ENCODE measurements at places on chromosomes 4 and X.

GRCh38 chrX:21645431-21645830, 12.7 kb downstream of the KLHL34 start:
- H3K27ac ChIP-seq = no peak overlapping the region
- H3K4me1 ChIP-seq = no peaks in the 10 kb centered on the region
- H3K27me3 ChIP-seq = no peaks in the 10 kb centered on the region
- no peak for DNase-seq

GRCh38 chrX:123927845-123928244, 33.7 kb upstream of the STAG2 start:
- no peaks in the 10 kb centered on the region for H3K27me3 ChIP-seq
- DNase-seq = no peak
- H3K27ac ChIP-seq = no peak overlapping the region
- H3K4me3 ChIP-seq = no peak overlapping the region

GRCh38 chrX:37685381-37686359, at the start of gene XK:
Gene XK (plus strand): TSS chrX:37685791. CDS start chrX:37685962, 171 bp downstream.
- no peak within 1 kb of the TSS for H3K27ac ChIP-seq
- H3K36me3 ChIP-seq = no peaks in the 10 kb centered on the region
- peak within 1 kb of the TSS; percentile 57 for H3K4me3 ChIP-seq
- DNase-seq = peak; percentile 58
- no peaks in the 10 kb centered on the region for H3K4me1 ChIP-seq
- no peaks in the 10 kb centered on the region for H3K27me3 ChIP-seq

GRCh38 chr4:3416821-3417221, 24.9 kb upstream of the HGFAC start:
- no peaks in the 10 kb centered on the region for H3K4me1 ChIP-seq
- no peaks in the 10 kb centered on the region for H3K27me3 ChIP-seq
- H3K4me3 ChIP-seq = no peak overlapping the region
- H3K36me3 ChIP-seq = peaks cover 1% of the 10 kb centered on the region

DNA sequence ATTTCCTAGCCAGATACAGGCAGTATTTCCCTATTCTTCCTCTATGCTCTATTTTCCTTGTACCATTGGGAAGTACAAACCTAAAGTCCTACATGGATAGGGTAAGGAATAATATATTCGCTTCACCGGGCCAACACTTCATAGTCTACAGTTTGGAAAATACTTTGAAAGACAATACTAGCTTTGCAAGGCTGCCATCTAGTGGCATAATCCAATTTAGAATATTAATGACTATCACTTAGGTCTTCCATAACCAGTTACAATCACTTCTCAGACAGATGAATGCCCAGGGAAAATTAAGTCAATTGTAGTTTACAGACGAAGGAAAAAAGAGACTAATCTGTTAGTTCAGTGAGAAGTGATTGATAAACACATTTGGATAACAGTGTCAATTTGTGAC, 141.0 kb upstream of the FAM47C start:
- H3K27ac ChIP-seq = no peak overlapping the region
- H3K4me3 ChIP-seq = no peak overlapping the region
- H3K27me3 ChIP-seq = peaks cover 2% of the 10 kb centered on the region
- no peak for DNase-seq
- no peaks in the 10 kb centered on the region for H3K4me1 ChIP-seq

GRCh38 chrX:111662292-111662691, 18.7 kb upstream of the ALG13 start:
- no peaks in the 10 kb centered on the region for H3K27me3 ChIP-seq
- no peak overlapping the region for H3K27ac ChIP-seq
- no peaks in the 10 kb centered on the region for H3K4me1 ChIP-seq

DNA sequence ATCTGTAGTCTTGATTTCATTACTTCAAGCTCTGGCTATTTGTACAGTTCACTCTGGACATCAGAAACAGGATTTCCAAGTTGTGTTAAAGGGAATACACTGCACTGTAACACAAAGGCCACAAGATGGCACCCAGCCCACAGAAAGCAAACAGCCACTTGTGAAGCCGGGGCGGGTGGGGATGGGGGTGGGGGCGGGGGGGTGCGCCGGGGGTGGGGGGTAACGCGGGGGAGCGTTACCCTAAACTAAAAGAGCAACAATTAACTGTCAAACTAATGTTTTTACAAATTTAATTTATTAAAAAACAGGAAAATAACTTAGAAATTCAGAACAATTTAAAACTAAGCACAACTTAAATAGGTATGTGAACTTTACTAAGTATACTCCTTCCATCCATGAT, 27.3 kb downstream of the PRDX4 start:
- H3K36me3 ChIP-seq = no peaks in the 10 kb centered on the region
- no peaks in the 10 kb centered on the region for H3K27me3 ChIP-seq
- DNase-seq = peak; percentile 55
- H3K4me3 ChIP-seq = no peak overlapping the region
- H3K4me1 ChIP-seq = peaks cover 3% of the 10 kb centered on the region
- H3K27ac ChIP-seq = no peak overlapping the region

DNA sequence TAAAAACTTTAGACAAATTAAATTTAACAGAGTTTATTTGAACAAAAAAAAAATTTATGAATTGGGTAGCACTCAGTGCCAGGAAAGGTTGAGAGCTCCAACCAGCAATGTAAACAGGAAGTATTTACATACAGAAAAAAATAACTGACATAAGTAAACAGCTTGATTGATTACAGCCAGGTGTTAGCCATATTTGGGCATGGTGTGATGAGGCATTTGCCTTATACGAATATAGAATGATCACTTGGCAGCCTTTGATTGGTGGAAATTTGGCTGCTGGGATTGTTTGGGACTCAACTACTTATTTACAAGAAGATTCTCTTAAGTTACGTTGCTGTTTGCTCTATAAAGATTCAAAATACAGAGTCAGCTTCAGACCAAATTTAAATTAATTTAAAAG, 172.0 kb downstream of the ADAM29 start:
- no peak overlapping the region for H3K4me3 ChIP-seq
- H3K4me1 ChIP-seq = no peaks in the 10 kb centered on the region
- no peaks in the 10 kb centered on the region for H3K36me3 ChIP-seq
- no peaks in the 10 kb centered on the region for H3K27me3 ChIP-seq

GRCh38 chr4:88609387-88609786, 17.1 kb downstream of the HERC3 start:
- peaks cover 78% of the 10 kb centered on the region for H3K4me1 ChIP-seq
- peak overlapping the region; percentile 90 for H3K27ac ChIP-seq
- H3K36me3 ChIP-seq = peaks cover 30% of the 10 kb centered on the region
- no peak for DNase-seq
- H3K27me3 ChIP-seq = no peaks in the 10 kb centered on the region

DNA sequence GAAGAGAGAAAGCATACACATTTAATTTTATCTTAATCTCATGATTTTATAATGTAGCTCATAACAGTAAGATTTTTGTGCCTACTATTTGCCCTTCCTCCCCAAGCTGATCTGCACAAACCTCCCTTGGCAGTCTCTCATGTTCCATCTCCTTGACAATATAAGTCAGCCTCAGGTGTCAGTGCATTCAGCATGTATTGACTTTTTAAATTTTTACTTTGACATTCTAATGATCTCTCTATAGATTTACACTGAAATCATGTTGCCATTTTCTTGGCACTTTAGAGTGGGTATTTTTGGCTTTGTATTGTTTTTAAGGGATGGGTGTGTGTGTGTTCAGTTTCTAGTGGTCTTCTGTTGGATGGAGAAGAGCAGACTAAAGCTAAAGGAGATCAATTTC, 505.3 kb upstream of the CPEB2 start:
- H3K36me3 ChIP-seq = no peaks in the 10 kb centered on the region
- H3K27ac ChIP-seq = no peak overlapping the region
- no peaks in the 10 kb centered on the region for H3K27me3 ChIP-seq
- DNase-seq = no peak
- no peak overlapping the region for H3K4me3 ChIP-seq

- H3K4me1 ChIP-seq = no peaks in the 10 kb centered on the region
- H3K27ac ChIP-seq = no peak overlapping the region
- no peak for DNase-seq
Observed at GRCh38 chr4:156173937-156174336, 220.3 kb upstream of the CTSO start.

- no peaks in the 10 kb centered on the region for H3K27me3 ChIP-seq
- peak overlapping the region; percentile 93 for H3K27ac ChIP-seq
- H3K4me1 ChIP-seq = peaks cover 76% of the 10 kb centered on the region
- H3K36me3 ChIP-seq = no peaks in the 10 kb centered on the region
- H3K4me3 ChIP-seq = no peak overlapping the region
Observed at GRCh38 chrX:124216396-124217115, 115.9 kb upstream of the TEX13D start.
